ENCODE measurements at places on chromosomes 1 and 21.

- DNase-seq = peak; percentile 66
Measured at GRCh38 chr1:25922056-25922970, 16.1 kb upstream of the STMN1 start.

- DNase-seq = peak; percentile 79
Measured at GRCh38 chr1:114167226-114167625, 13.6 kb upstream of the SYT6 start.

DNA sequence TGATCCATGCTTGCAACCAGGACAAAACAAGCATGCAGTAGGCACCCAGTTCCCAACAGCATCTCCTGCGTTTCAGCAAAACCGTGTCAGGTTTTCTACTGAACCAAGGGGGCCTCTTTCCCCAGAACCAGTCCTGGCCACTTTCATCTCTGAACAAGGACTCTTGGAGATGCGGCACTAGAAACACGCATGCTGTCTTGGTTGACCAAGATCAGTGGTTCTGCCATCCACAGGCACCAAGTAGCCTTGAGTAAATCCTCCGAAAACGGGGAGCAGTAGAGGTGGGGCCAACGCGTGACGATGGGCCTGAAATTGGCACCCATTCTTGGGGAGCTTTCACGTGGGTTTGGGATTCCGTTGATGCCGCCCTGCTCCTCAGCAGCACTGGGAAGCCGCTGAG lies 62.5 kb upstream of the AJAP1 start:
- DNase-seq = no peak

DNA sequence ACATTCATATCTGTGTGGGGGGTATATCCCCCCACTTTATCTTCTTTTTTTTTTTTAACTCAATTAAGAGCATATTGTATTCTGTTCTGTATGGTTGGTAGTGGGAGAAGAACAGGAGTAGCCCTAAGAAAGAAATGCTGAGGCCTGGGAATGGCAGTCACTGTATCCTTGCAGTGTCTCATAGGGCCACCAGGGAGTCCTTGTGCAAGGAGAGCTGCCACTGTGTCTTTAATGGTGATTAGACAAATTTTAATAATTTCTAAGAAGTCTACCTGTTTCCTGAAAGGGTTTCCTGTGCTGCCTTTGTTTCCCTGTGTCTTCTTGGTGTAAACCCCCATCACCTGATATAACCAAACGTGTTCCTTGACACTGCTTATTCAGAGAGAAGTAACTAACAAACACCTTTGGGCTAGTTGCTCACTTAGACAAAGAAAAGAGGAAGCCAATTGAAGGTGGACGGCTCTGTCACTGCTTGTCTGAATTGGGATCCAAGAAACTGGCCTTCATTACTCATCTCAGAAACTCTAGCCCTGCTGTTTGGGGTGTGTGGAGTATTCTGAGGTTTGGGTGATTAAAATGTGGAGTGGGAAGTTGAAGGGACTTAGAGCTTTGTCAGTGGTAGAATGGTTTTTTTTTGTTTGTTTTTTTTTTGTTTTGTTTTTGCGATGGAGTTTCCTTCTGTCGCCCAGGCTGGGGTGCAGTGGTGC lies 15.2 kb downstream of the GIPC2 start:
- peak; percentile 69 for DNase-seq

DNA sequence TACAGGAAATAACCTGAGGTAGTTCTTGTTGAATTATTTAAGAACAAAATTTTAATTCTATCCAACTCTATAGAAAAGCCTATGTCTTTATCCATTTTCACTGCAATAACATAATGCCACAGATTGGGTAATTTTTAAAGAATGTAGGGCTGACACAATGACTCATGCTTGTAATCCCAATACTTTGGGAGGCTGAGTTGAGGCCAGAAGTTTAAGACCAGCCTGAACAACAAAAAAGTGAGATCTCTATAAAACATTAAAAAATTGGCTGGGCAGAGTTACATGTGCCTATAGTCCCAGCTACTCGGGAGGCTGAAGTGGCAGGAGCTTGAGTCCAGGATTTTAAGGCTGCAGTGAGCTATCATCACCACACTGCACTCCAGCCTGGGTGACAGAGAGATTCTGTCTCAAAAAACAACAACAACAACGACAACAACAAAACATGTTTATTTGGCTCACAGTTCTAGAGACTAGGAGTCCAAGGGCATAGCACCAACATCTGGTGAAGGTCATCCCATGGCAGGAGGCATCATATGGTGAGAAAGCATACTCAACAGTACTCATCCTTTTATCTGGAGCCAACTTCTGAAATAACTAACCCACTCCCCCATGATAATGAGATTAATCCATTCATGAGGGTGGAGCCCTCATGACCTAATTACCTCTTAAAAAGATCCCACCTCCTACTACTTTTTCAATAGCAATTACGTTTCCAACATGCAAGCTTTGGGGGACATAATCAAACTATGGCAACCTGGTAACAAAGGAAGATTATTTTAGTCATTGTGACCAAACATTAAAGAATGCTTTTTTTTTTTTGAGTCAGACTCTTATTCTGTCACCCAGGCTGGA lies 59.6 kb downstream of the ABL2 start:
- DNase-seq = peak; percentile 47

DNA sequence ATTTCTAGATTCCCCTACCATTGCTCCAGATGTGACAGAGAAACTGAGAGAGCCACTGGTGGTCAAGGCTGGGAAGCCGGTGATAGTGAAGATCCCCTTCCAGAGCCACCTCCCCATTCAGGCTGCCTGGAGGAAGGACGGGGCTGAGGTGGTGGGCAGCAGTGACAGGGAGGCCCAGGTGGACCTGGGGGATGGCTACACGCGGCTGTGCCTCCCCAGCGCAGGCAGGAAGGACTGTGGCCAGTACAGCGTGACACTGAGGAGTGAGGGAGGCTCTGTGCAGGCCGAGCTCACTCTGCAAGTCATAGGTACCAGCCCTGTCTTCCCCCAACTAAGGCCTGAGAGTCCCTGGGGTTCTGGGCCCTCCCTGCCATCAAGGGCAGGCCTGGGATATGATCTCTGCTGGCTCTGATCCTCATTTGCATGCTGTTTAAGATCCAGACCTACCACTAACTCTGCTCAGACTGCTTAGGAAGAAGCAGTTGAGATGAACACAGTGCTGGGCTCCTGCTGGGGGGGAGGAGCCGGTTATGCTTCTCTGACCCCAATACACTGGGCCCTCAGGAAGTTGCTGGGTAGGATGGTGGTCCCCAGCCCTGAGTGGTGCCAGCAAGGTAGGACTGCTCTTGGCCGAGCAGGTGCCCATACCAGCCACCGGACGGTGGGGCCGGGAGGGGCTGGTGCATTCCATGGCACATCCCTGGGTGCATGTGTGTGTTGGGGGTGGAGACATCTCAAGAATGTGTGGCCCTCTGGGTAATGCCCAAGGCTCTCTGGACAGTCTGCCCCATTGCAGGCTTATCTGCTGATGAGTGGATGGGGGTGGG lies 25.1 kb downstream of the IGFN1 start:
- no peak for DNase-seq

- peak; percentile 98 for DNase-seq
Measured at GRCh38 chr21:41678924-41679318, 87.9 kb downstream of the RIPK4 start.

- no peak for DNase-seq
Measured at GRCh38 chr1:186739515-186739914, 59.3 kb upstream of the PTGS2 start.
